ENCODE measurements at places on chromosomes 5 and 9.

- no peak for DNase-seq
Observed at GRCh38 chr9:133126697-133127339, 5.8 kb upstream of the RALGDS start.

DNA sequence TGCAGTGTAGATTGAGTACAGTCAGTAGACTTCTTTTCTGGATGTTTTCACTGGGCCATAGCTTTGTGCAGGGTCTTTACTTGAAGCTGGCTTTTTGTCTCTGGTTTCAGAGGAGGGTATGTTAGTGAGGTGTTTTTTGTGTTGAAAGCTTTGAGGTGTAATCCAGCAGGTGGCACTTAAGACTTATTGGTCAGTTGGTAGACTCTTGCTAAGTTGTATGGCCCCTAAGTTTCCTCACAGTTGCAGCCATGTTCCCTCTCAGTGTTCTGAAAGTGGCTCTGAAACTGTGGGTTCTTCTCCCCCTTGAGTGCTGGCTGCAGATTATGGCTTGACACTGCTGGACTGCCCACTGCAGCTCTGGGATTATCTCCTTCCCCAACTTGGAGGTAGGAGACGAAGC is 55.7 kb upstream of the SLC44A1 start:
- no peak for DNase-seq

GRCh38 chr9:95505717-95506427 is 10.9 kb downstream of the PTCH1 start:
- peak; percentile 14 for DNase-seq

- DNase-seq = no peak
Observed at GRCh38 chr5:30918171-30918570, 275.3 kb upstream of the CDH6 start.

GRCh38 chr5:3590967-3591900 is 4.4 kb upstream of the IRX1 start:
- no peak for DNase-seq

DNA sequence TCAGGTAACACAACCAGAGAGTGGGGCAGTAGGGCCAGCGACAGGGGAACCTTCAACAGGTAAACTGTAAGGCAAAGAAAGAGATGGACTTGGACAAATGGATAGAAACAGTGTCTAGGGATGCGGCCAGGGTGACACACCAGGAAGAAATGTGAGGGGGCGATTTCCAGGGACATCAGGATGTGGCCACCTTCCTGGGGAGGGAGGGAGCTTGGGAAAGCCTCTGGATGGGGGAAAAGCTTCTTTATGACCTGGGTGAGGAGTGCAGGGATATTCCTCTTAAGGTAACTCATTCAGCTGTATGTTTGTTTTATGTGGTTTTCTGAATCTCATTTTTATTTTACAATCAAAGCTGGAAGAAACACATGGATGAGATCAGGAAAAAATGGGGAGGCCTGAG is 11.9 kb upstream of the NXNL2 start:
- DNase-seq = no peak

- DNase-seq = no peak
Observed at GRCh38 chr5:88952344-88952743, 69.4 kb upstream of the MEF2C start.

- no peak for DNase-seq
Observed at GRCh38 chr9:36263683-36264082, 5.4 kb upstream of the GNE start.

DNA sequence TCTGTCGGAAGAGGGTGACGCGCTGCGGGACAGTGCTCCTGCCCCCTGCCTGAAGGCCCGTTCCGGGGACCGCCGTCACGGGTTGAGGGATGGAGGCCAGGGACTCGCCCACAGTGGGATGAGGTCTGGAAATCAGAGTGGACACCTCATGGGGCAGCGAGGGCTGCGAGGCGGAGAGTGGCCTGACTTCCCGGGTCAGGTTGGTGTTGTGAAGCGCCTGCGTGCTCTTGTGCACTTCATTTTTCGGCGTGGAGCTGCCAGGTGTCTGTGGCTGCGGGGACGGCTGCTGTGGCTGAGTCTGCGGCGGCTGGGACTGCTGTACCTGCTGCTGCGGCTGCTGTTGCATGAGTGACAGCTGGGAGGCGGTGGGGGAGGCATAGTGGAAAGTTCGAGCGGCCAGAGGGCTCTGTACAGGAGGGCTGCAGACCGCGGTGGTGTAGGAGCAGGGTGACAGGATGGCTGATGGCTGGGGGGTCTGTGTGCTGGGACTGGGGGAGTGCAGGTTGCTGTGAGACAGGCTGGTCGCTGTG is 434.1 kb downstream of the HCN1 start:
- DNase-seq = no peak

DNA sequence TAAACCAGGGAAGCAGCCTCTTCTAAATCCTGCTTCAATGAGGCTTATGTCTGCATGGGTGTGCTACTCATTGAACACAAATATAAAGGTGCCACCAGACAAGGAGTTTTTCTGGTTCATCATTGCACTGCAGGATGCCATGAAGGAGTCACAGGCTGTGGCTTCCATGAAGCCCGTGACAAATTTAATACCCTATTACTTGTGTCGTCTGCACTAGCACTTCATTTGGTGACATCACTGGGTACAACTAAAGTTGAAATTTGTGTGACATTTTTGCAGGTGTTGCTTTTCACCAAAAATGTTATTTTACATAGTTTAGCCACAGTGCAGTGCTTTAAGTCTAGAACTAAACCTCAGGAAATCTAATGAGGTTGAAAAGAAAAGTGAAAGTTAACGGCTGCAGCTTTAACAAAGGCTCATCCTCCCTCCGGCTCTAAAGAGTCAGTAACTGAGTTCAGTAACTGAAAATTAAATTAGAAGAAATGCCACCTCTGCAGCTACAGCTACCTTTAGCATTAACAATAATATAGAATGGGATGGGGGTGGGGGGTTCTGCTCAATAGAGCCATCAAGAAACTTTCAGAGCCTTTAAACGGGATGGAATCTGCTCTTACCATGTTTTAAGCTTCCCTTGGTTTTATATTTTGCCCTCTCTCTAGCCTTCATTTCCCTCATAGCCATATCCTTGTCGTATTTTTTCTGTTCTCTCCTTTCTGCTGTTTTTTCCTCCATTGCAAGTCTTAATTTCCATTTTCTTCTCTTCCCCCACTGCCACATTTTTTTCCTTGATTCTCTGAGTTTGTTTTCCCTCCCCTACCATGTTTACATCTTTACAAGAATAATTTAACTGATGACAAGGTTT is 233.8 kb upstream of the TMEM161B start:
- DNase-seq = peak; percentile 39
